ENCODE measurements at places on chromosomes 1 and 21. TPM values are rescaled to one million over a fixed set of nuclear protein-coding genes. Genes with fewer than 3 reads are reported as not detected.

The LRRN2 gene
- total RNA-seq, result 1.6 TPM

The MAP1LC3C gene
- 0.26 TPM for total RNA-seq

The C1orf115 gene
- total RNA-seq, result 10.9 TPM

The RAB3B gene
- 1.3 TPM for total RNA-seq

The SPRR2G gene
- total RNA-seq, result not detected

The OR2T2 gene
- not detected for total RNA-seq

The KLHDC9 gene
- total RNA-seq, result 22.7 TPM

The MARK1 gene
- total RNA-seq, result 5.3 TPM

The HSD3B1 gene
- not detected for total RNA-seq

The ADAMTS4 gene
- total RNA-seq, result 7.9 TPM

The TMCO2 gene
- total RNA-seq, result not detected

The GPR37L1 gene
- not detected for total RNA-seq

The S100A7A gene
- not detected for total RNA-seq

The MXRA8 gene
- total RNA-seq, result 48.5 TPM

The DNAJC28 gene
- 2.3 TPM for total RNA-seq

The ETNK2 gene
- total RNA-seq, result 15.8 TPM

The AVPR1B gene
- 0.78 TPM for total RNA-seq

The FOXO6 gene
- total RNA-seq, result 1.0 TPM

The HNRNPCL4 gene
- total RNA-seq, result not detected

The CD1D gene
- total RNA-seq, result 0.33 TPM

The ERRFI1 gene
- 273 TPM for total RNA-seq

All from body of pancreas (tissue), 4 donors.